ENCODE measurements at places on chromosomes 7 and 10.

- DNase-seq = no peak
Measured at GRCh38 chr7:94056796-94057207, 52.6 kb upstream of the BET1 start.

GRCh38 chr7:55178863-55179773, 160.3 kb downstream of the EGFR start:
- no peak for DNase-seq

DNA sequence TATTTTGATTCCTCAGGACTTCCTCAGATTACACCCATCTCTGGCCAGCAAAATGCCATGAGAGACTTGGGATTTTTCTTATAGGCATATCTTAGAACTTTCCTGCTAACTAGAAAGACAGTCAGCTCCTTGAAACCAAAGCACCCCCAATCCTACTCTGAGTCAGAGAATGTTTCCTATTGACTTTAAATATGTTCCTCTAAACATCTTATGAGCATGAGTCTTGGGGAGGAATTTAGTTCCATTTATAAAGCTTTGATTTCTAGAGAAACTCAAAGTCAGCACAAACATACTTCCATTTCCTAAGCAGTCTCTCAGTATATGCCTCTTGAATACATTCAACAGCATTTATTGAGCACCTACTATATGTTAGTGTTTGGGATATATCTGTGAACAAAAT, 128.5 kb downstream of the INHBA start:
- DNase-seq = no peak

DNA sequence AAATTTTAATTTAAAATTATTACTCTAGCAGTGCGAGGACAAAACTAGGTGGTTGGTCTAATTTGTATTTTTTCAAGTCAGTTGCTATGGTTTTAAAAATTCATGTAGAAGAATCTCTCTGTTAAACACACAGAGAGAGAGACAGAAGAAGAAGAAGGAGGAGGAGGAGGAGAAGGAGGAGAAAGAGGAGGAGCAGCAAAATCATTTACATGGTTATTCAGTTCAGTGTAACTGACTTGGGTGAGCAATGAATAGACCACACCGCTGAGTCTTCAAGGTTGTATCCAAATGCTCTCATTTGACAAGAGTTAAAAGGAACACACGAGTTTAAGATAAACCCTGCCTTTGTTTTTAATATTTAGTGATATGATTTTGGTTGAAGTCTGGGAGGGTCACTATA, 131.1 kb downstream of the PDE1C start:
- DNase-seq = no peak

DNA sequence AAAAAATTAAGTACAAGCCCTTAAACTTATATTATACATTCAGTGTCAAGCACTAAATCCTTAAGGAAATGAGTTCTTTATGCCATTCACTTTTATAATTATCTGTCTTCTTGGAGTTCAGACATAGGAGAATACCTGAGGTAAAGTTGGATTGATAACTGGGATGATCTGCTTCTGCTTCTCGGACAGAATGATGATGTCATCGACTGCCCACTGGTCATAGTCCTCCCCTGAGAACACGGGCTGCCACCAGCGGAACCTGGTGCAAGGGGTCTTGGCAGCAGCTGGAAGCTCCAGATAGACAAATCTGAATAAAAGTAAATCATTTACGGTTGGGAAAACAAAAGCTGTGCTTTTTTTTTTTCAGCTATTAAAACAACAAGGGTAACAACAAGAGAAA, 148.2 kb upstream of the SLC26A5 start:
- DNase-seq = no peak

DNA sequence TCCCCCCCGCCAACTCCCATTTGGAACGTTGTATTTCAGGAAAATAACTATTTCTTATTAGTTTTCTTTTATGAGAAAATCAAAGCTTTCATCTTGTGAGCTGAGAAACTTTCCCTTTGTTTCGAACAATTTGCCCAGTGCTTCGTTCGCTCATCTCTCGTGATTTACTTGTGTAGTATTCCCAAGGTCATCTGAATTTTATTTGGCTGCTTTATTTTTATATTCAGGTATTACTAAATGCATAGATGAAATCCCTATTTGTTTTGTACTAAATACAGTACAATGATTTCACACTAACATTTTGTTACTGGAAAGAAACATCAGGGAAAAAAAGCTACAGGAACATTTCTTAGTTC, 12.0 kb upstream of the EBLN1 start:
- DNase-seq = no peak

DNA sequence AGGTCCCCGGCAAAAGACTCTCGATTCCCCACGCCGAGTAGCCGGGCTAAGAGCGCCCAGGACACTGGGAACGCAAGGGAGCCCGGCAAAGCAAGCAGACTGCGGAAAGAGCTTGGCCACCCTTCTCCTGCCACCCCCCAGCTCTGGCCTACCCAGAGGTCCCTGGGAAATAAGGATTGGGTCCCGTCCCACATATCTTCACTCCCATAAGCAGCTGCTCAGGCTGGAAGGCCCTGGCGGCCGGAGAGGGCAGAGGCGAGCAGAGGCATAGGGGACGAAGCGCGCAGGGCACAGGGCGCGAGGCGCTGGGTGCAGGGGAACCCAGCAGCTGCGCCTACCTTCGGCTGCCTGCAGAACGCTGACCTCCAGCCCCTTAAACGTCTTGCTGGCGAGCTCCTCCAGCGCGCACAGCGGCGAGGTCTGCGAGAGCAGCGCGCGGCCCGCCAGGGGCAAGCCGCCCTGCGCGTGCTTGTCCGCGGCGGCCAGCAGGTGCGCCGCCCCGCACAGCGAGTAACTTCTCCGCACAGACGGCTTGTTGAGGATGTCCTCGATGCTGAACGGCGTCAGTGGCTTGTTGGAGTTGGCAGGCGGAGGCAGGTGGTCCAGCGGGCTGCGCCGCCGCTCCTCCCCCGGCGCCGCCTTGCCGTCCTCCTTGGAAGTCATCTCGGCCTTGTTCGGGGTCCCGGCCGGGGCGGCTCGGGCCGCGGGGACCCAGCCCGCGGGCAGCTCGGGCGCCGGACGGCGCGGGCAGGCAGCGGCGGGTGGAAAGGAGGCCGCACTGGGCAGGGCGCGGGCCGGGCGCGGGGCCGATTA, 904 bp downstream of the LBX1 start:
- DNase-seq = no peak

GRCh38 chr10:102113956-102114857, 6.0 kb downstream of the LDB1 start:
- no peak for DNase-seq

- no peak for DNase-seq
Measured at GRCh38 chr10:98587156-98587837, 140.6 kb upstream of the HPS1 start.

DNA sequence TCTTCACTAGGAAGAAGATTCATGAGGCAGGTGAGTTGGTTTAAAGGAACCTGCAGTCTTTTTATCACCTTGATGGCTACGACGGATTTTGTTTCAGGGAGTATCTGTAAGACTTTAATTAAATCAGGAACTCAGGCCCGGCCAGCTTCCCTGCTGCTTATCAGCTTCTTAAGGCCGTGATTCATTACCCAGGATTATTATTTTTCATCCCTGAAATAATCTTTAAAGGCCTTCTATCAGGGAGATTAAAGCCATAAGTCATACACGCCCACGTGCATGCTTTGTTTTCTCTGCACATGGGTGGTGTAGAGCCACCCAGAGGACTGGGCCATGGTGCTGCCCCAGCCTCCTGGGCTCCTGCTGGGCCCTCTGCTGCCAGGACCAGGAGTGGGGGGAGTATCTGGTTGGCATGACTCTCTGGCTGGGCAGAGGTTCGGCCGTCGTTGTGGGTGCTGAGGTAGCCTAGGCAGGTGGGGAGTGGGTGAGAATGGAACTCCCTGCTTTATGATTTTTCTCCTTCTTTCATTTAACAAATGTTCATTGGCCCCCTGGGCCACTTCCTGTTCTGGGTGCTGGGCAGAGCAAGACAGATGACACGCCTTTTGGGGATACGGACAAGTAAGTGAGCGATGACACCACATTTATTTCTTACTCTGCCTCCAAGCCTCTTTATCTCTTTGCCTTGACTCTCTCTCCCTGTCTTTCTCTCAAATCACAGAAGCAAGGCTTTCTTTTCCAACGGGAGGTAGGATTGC, 39.0 kb upstream of the PCBD1 start:
- no peak for DNase-seq

DNA sequence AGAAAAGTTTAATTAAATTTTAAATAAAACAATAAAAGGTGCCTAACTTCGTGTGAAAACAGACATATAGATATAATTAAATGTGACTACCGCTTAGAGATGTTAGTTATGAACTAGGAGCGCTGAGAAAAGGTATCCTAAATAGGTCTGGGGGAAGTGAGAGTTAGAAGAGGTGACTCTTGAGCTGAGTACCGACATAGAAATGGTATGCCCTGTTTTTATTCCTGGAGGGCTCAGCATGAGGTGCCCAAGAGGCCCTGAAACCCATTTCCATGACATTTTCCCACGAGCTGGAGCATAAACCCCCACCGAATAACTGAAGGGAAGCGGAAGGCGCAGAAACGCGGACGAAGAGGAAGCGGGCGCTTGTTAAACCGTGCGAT, 433 bp upstream of the STARD3NL start:
- DNase-seq = no peak

DNA sequence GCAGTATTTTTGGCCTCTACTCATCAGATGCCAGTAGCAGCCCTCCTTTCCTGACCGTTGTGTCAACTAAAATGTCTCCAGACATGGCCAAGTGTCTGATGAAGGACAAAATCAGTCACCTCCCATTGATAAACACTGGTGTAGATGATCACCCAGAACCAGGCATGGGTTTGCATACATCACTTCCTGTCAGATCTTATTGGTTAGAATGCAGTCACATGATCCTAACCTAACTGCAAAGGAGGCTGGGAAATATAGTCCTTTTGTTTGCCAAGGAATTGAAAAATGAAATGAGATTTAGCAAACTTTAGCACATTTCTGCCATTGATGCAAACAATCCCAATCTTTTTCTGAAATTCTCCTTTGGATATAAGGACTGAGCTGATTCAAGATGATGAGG, 141.4 kb downstream of the BUB3 start:
- DNase-seq = no peak

DNA sequence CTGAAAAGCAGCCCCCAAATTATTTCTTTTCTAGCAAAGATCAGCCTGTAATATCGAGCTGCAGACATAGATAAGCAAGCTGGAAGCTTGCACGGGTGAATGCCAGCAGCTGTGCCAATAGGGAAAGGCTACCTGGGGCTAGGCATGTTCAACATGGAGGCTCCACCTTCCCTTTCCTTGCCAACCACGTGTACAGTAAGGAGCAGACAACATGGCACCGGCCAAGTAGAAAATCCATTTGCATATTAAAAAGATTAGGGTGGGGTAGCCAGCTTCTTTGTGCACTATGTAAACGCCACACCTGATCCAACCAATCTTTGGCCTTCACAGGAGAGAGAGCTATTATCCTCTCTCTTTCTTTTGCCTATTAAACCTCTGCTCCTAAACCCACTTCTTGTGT, 56.7 kb upstream of the SEPHS1 start:
- DNase-seq = no peak

GRCh38 chr10:80409121-80409520, 770 bp downstream of the PRXL2A start:
- DNase-seq = no peak

DNA sequence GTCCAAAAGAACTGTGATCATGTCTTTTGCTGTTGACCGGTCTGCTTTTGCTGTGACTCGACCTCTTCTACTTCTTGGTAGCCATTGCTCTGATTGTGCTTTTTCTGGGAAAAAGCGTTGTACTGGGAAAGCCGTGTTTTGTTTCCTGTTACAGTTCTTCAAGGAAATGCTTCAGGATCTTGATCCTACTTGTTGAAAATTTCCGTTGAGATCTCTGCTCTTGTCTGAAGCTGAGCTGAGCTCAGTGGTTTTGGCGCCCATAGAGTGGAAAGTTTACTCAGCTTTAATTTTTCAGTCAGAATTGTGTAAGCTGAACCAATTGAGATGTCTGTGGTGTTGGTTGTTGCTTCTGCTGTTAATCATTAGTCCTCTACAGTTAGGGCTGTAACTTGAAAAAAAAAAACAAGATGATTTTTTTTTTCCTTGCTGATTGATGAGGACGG, 302.2 kb downstream of the CCDC3 start:
- no peak for DNase-seq

DNA sequence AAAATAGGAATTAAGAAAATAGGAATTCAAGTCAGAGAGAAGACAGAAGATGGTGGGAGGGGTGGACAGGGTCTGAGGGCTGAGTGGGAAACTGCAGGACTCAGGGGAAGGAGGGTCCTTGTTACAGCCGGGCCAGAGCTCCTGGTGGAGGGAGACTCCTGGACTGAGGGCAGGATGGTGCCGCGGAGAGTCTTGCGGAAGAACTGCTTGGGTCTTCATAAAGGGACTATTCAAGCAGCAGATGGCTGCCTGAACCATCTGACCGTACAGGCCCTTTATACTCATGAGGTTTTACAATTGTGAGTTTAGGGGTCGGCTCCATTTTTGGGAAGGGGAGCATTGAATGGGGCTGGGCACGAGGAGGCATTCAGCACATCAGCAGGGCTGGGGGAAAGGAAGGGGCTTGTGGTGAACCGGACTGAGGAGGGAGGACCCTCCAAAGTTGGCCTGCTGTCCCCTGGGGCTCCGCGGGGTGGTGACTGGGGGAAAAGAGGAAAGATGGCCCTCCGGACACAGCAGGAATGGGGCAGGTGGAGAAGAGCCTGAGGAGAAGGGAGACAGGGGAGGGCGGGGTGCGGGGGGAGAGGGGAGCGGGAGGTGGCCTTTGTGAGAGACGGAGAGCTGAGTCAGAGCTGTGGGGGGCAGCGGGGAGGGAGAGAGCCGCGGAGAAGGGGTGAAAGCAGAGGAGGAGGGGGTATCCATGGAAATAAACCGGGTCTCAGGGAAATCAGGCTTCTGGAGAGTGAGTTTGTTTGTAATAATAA, 1.5 kb downstream of the FAM131B start:
- DNase-seq = no peak

- no peak for DNase-seq
Measured at GRCh38 chr10:71368643-71369042, 28.1 kb upstream of the CDH23 start.

GRCh38 chr10:72309290-72310240, 35.8 kb downstream of the DDIT4 start:
- no peak for DNase-seq

DNA sequence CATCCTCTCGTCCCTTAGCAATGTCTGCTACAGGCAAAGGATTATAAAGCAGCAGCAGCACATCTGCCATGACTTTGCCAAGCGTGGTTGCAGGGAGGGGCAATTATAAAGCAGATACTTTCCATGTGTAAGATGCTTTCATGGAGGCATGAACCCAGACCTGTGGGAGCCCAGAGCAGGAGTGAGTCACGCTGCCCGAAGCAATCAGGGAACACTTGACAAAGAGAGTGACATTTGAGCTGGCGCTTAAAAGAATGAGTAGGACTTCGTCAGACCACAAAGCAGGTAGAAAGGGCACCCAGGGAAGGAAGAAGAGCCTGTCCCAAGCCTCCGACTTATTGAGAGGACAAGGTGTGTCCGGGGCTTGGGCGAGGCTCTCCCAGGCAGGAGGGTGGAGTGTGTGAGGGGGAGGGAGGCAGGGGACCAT, 147.2 kb downstream of the MYOF start:
- DNase-seq = no peak

- no peak for DNase-seq
Measured at GRCh38 chr7:69678494-69679187, 80.4 kb downstream of the AUTS2 start.

All from GM12864 (cell line).